ENCODE measurements at places on chromosomes 1 and 21. TPM values are rescaled to one million over a fixed set of nuclear protein-coding genes. Genes with fewer than 3 reads are reported as not detected.

The E2F2 gene
- polyA plus RNA-seq = 0.11 TPM

- no peak for DNase-seq
Observed at GRCh38 chr1:69409731-69410456, 157.8 kb upstream of the LRRC7 start.

- no peak for DNase-seq
Observed at GRCh38 chr21:44436958-44437357, 18.4 kb upstream of the LRRC3 start.

DNA sequence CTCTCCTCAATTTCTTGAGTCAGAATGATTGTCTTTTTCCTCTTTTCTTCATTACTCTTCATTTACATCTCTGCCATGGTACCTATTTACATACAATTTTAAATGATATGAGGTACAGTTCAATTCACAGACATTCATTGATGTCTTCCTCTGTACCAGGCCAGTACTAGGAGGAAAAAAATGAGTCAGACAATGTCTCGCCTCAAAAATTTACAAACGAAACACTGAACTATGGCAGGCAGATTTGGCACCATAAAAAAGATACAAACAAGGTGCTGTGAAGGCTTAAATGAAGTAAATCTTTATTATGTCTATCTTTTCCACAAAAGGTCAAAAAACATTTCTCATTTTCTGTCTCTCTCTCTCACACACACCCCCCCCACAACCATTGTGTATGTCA, 71.0 kb downstream of the RGS13 start:
- DNase-seq = no peak

DNA sequence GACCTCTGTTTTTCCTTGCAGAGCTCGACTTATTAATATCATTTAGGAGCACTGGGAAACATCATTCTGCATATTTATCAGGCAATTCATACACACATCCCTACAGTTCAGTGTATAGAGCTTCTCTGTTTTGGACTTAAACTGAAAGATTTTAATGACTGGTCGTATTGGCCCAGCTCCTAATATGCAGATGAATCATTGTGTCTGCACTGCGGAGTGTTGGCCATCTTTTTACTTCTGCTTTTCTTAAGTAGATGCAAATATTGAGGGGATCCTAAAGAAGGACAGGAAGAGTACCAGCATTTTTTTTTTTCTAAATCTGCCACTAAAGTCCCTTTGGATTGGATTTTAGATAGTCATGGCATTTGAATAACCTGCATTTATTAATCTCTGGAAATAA, 154.8 kb downstream of the BACH1 start:
- no peak for DNase-seq

DNA sequence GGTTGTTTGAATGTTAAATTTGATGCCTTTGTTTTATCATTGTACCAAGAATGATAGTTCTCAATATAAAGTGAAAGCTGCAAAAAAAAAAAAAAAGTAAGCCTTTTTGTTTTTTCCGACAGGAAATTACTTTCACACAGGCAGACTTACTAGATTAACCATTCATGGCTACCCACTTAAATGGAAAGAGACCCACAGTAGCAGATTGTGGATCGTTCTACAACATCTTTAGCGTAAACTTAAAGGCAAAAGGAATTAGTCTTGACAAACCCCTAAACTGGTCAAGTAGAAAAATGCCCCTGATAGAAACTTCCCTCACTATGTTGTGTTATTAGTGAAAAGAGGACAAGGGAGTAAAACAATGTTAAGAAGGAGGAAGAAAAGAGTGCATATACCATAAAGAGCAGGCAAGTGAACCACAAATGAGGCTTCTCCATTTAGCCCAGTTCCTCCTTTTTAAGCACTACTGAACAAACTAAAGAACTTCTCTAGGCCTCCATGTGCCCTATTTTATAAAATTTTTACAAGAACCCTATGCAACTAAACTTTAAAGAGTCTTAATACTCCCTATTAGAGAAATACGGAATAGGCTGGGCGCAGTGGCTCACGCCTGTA, 1560.3 kb downstream of the MRPL39 start:
- DNase-seq = no peak

- DNase-seq = no peak
Observed at GRCh38 chr1:201648907-201649721, 110.2 kb downstream of the NAV1 start.

GRCh38 chr1:110668549-110668948, 6.2 kb downstream of the KCNA3 start:
- DNase-seq = no peak
